NAMALWA (cell line): ENCODE measurements at places on chromosomes 6 and 20.

- no peak for DNase-seq
These were observed 36.4 kb upstream of the ENPP5 start for GRCh38 chr6:46207174-46207573.

DNA sequence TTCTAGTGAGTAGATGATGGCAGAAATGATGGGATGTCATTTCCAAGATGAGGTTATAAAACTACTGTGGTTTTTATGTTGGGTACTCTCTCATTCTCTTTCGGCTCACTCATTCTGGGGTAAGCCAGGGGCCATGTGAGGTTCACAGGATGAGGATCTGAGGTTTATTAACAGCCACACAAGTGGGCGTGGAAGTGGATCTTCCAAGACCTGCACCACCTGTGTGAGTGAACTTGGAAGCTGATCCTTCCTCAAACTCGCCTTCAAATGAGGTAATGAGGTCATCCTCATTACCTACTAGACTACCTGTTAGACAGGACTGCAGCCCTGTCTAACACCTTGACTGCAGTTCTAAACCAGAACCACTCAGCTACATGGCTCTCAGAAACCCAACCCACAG, 45.1 kb upstream of the TAGAP start:
- no peak for DNase-seq

DNA sequence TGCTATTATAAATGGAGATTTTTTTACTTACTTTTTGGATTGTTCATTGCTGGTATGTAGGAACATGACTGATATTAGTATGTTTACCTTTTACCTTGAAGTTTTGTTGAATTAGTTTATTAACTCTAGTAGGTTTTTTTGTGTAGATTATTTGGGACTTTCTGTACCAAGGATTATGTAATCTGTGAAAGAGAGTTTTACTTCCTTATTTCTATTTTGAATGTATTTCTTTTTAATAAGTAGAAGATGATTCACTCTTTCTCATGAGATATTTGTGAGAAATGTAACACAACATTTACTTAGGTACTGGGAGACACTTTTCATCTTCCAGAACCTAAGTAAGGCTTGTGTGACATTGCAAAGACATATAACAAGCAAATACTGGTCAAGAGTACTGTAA, 473.9 kb upstream of the HS3ST5 start:
- DNase-seq: no peak

DNA sequence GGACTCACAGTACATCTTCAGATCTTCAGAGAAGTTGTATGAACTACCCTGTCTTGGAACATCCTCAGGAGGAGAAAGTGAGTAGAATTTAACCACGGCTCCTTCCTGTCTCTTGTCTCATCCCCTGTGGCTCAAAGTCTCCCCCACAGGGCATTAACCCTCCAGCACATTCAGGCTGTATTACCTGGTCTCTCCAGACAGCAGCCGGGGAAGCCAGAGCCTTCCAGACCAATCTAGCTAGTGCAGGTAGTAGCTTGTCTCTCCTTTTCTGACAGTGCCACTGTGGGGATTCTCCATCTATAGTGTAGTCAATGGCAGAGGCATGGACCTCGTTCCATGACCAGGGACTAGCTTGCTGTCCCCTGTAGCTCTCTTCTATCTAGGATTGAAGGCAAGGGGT, 16.9 kb upstream of the ELMO2 start:
- no peak for DNase-seq

- no peak for DNase-seq
These were observed 325.7 kb downstream of the TBC1D32 start for GRCh38 chr6:121008553-121008952.

GRCh38 chr6:12482386-12483375, 192.5 kb downstream of the EDN1 start:
- peak; percentile 12 for DNase-seq

DNA sequence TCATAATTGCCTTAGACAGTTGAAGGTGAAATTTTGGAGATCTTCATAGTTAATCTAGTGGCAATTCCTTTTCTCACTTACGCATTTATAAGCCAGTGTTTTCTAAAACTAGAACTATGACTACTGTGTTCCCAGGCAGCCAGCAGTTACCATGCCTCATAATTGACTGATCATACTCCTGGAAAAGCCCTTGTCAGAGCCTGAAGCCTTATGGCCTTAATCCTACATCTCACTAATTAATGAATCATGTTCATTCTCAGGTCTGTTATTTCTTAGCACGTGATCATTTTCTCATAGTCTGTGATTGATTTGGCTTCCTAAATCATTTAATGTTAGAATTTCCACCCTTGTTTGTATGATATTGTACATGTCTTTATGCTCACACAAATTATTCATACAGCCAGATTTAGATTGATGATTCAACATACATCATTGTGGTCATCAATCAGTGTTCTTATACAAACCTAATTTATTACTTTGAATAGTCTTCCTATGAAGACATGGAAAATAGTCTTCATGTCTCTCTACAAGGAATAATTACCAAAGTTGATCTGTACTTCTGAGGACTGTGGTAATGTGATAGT, 132.6 kb upstream of the ASCC3 start:
- DNase-seq: no peak

DNA sequence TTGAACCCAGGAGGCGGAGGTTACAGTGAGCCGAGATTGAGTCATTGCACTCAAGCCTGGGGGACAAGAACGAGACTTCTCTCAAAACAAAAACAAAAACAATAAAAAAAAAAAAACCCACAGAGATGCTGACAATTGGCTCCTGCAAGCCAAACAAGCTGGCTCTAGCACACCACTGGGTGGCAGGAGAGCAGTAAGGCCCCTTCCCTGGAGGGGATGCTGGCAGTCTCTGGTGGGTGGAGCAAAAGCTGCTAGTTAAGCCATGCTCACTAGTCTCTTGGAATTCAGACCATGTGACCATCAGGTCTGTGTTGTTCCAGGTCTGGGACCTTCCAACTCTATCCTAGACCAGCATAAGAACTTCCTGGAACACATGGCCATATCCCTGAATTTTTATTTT, 18.9 kb upstream of the DSN1 start:
- DNase-seq: peak; percentile 85

DNA sequence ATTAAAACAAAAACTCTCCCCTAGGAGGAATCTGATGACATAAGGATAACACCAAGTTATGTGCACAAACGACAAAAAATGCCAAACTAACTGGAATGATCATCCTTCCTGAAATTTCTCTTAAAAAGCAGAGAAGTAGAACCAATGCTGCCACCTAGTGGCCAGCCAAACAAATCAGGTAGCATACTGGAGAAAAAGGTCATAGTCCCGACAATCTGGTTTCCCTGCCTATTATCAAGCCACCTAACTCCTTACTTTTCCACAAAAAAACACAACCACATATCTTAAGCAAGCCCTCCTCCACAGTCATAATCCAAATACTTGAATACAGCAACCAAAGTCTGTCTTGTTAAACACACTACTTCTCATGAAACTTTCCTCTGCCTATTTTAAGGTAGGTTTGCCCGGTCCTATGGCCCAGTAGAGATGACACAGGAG, 5.3 kb downstream of the OARD1 start:
- peak; percentile 74 for DNase-seq

DNA sequence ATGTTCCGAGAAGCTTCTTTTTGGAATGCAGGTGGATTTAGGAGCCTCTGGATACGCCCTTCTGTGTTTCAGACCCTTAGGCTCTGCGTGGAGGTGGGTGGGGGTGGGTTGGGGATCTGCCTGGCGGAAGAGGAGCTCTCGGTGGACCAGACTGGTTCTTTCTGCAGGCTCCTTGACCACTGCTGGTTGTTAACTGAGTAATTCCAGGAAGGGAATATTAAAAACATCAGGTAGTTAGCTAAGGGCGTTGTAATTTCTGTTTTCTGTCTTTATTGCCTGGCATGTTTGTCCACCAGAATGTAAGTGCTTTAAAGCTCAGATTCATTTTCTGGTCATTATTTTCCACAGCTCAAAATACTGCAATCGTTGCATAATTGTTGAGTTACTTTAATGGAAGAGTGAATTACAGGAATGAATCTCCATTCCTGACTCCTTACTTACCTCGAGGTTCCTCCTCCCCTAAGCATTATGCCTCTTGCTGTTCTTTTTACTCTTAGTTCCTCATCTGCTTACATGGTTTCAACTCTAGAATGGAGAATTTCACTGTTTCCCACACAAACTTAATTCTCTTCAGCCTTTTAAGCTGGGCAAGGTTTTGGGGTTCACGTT, 5.9 kb downstream of the CDYL start:
- no peak for DNase-seq

DNA sequence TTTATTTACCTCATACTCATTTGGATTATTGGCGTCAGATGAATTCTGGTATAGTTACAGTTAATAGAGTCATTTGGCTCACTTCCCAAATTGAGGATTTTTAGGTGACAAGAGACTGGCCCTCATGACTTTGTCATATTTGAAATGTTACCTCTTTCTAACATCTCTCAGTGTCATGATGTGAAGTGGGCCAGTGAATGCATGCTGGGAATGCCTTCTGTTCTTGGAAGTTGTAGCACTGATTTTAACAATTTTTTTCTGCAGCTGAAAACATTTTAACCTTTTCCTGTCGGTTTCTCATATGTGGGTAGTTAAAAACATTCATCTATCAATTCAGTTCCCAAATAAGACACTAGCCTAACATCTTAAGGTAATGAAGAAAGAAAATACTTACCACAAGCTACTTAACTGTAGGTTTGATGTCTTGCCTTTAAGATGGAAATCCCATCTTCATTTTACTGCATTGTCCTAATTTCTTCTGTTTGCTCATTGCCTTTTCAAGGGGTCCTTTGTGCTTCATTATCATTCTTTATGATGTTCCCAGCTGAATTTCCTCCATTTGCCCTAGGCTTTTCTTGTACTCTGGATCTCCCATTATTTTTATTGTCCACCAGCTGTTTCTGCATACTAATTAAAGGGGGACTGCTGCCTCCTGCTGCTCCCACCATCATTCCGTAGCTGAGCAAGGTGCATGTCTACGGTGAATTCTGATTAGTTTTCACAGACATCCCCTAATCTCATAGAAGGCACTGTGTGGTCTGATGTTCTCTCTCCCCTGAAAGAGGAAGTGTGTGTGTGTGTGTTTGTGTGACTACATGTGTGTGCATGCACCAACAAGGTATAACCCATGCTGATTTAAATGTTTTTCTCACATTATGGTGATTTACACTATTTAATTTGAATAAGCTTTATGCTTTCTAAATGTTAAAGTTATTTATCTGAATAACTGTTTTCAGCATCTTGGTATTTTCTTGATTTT, 109.5 kb downstream of the B3GAT2 start:
- DNase-seq: no peak

GRCh38 chr6:29938746-29939508, 3.4 kb upstream of the HLA-A start:
- no peak for DNase-seq

DNA sequence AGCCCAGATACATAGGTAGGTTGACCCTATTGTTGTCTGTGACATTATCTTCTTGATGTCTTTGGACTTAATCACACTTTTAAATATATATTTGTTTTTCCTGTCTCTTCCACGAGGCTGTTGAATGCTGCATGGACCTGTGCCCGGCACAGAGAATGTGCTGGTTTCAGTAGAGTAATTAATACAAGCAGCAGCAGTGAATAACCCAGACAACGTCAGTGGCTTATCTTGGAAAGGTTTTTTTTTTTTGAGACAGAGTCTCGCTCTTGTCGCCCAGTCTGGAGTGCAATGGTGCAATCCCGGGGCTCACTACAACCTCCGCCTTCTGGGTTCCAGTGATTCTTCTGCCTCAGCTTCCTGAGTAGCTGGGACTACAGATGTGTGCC, 108.2 kb downstream of the CDH26 start:
- no peak for DNase-seq

DNA sequence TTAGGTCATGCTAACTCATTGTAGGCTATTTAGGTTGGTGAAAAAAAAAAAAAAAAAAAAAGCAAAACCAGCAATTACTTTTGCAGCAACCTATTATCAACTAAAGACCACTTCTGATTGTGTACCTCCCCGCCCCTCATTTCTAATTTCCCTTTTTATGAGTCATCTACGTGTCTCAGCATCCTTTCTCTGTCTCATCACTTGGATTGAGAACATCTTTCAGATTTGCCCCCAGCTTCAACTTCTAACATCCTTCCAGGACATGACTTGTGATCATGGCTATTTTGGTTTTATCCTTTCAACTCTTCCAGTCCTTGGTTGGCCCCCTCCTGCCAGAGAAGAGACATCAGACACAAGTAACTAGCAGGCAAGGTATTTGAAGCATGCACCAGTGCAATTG, 156.7 kb upstream of the CCN2 start:
- no peak for DNase-seq

- DNase-seq: no peak
These were observed 62.2 kb upstream of the NUP153 start for GRCh38 chr6:17768881-17769280.

DNA sequence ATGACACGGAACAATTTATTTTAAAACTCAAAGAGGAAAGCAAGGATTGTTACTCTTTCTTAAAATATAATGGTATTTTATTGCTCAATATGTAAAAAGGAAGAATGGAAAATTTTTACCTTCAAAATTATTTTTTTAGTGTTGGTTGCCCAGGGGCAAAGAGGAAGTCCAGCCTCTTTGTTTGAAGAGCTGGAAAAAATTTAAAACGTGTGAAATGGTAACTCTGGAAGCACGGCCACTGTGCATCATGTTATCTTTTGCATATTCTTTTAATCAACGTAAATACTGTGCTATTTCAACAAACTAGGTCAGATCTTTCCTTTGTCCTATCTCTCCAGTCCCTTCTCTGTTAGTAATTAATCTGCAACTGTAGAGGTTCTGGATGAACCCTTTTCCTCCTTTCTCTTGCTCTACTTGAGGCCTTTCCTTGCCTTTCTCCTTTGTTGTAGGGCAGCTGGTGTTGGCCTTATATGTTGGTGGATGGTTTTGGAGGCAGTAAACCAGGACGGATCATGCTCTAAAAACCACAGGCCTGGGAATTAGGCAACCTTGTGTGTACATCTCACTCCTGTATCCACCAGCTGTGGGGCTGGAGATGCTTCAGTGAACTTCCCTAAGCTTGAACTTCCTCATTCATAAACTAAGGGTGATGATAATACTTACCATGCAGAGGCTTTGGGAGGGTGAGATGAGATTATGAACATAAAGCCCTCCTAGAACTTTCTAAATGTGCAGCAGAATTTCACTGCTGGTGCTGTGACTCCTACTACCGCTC, 143.3 kb downstream of the PRL start:
- peak; percentile 53 for DNase-seq

DNA sequence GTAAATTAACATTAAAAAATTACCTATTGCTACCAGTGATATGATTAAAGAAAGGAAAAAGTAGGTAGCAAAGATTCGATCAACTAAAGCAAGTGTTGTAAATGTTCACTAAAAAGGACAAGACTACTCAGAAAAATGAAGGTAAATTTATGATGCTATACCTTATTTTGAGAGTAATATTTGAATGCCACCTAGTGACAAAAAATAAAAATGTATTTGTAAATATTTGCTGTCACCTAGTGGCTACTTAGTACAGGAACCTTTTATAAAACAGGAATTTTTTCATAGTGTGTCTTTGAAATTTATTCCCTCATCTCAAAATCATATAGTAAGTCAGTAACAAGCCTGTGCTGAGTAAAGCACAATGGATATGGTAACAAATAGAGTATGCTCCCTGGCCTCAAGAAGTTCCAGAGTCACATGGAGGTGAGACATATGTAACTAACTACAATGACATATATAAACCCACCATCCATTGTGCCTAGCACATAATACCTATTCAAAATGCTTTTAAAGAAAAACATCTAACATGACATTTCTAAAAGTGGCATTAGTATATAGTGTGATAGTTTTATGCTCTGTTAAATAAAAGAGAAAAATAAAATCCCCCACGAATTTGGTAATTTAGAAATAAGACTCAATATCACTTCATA, 193.1 kb upstream of the SIM1 start:
- DNase-seq: peak; percentile 55
